ENCODE measurements at places on chromosomes 1 and 21. TPM values are rescaled to one million over a fixed set of nuclear protein-coding genes. Genes with fewer than 3 reads are reported as not detected.

The MATN1 gene
- total RNA-seq: not detected

The LIX1L gene
- 5.8 TPM for total RNA-seq

The PTPN22 gene
- total RNA-seq: 0.96 TPM

The PSMD4 gene
- total RNA-seq: 171 TPM

The TCHHL1 gene
- total RNA-seq: not detected

The RAB3B gene
- 9.2 TPM for total RNA-seq

The RGSL1 gene
- total RNA-seq: not detected

The CD244 gene
- not detected for total RNA-seq

The KLF18 gene
- not detected for total RNA-seq

The CYP2J2 gene
- 1.1 TPM for total RNA-seq

The NUP210L gene
- total RNA-seq: 0.24 TPM

The INSRR gene
- total RNA-seq: not detected

The RALGPS2 gene
- 22.2 TPM for total RNA-seq

The ELAPOR1 gene
- 0.24 TPM for total RNA-seq
